ENCODE measurements at places on chromosomes 4 and X.

- peak; percentile 61 for DNase-seq
Observed at GRCh38 chrX:65528705-65529340, 5.8 kb downstream of the LAS1L start.

DNA sequence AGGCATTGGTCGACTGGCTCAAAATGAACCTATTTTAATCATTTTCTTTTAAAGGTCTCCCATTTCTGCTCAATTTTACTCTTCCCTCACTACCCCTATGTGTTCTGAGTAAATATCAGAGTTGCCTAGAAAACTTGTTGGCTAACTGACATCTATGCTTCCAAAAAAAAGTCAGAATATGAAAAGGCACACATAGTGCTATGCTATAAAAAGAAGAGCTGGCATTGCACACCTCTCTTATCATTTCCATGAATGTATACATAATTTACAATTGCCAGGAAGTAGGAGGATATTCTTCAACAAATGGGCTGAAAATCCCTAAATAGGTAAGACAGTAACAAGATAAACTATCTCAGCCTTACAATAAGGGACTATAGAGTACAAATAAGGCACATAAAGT, 70.2 kb downstream of the FRYL start:
- DNase-seq: no peak

- no peak for DNase-seq
Observed at GRCh38 chr4:95522682-95523530, 25.9 kb downstream of the UNC5C start.

DNA sequence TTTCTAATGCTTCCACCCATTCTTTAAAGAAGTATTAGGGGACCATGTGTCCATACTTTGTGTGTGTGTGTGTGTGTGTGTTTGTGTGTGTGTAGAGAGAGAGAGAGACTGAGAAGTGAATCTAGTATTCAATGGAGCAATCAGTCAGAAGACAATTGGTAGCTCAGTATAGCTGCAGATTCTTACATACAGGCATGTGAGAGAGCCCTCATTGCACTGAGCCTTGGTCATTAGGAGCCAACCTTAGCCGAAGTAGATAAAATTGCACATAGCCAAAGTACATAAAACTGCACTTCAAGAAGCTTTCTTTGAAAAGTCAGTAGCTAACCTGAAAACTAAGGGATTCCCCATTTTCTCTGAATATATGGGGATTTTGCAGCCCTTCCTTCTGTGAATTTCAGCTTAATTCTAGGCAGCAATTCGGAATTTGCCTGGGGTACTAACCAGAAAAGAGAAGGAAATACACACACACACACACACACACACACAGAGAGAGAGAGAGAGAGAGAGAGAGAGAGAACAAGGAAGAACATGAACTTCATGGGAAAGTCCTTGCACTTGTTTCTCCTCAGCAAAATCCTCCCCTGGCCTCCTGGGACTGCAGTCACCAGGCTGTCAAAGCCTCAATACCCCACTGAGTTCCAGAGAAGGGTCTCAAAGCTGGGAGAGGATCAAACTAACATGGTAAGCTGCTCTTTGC, 1.7 kb upstream of the PRDM8 start:
- no peak for DNase-seq

DNA sequence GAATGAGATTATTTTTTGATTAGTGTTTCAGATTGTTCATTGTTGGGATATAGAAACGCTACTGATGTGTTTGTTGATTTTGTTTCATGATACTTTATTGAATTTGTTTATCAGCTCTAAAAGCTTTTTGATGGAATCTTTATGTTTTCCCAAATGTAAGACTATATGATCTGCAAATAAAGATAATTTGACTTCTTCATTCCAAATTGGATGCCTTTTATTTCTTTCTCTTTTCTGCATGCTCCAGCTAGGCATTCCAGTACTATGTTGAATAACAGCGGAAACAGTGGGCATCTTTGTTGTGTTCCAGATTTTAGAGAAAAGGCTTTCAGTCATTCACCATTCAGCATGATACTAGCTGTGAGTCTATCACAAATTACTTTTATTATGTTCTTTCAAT, 21.8 kb downstream of the SPANXN4 start:
- DNase-seq: no peak

- no peak for DNase-seq
Observed at GRCh38 chr4:165516281-165516833, 137.5 kb downstream of the CPE start.

DNA sequence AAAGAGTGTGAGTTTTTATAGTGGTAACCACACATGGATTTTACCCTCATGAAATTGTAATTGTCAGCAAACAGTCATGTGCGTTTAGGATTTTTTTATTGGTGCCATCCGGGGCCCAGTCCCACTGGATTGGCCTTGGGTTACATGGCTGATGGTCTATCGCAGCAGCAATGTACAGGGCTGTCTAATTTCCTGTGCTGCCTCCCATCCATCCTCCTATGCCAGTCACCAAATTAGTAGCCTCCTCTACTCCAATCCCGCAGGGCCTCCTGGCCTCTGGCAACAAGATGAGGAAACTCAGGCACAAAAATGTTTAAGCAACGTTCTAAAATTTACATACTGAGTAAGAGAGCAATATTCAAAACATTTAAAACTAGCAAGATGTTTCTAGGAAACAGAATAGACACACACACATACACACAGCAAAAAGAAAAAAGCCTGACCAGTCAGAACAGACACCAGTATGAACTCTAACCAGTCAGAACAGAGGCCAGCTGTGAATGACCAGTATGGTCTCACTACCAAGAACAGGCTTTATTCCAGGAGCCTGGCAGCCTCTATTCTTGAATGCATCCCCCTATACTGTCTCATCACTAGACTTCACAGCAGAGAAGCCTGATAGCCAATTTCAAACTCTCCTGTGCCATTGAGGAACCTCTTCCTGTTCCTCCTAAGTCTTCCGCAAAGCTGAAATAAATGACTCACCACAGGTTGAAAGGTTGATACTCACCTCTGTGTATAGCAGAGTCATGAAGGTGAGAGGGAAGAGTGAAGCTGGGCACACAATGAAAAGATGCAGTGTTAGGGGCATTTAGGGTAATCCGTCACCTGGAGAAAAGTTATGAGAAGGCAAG, 42.6 kb downstream of the CHRNA9 start:
- DNase-seq: no peak

DNA sequence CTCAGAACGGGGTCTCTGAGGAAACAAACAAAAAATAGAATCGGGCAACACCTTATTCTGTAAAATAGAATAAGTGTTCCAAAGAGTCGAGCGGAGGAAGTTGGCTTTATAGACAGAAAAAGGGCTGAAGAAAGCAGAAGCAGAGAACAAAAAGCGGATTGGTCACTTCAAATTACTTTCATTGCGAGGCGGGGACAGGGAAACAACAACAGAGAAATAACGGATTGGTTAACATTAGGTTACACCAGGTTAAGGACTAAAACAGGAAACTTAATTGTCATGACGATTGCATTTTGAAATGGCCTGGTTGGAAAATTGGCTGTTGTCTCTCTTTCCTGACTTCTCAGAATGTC, 433 bp upstream of the COQ2 start:
- DNase-seq: peak; percentile 55

DNA sequence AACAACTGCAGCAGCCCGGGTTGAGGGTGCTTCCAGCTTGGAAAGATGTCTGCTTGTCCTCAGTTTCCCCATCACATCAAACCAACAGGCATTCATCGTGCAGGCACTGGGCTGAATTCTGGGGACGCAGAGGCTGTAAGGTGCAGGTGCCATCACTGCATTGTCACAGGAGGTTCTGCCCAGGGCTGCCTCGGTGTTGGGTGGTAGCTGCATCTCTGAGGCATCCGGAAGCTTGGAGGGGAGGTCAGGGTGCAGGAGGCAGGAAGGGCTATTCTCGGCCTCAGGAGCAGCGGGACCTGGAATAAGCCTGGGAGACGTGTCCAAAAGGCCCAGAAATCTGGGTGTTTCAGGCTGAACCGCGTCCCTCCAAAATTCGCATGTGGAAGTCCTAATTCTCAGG, 134.6 kb downstream of the HMX1 start:
- no peak for DNase-seq

DNA sequence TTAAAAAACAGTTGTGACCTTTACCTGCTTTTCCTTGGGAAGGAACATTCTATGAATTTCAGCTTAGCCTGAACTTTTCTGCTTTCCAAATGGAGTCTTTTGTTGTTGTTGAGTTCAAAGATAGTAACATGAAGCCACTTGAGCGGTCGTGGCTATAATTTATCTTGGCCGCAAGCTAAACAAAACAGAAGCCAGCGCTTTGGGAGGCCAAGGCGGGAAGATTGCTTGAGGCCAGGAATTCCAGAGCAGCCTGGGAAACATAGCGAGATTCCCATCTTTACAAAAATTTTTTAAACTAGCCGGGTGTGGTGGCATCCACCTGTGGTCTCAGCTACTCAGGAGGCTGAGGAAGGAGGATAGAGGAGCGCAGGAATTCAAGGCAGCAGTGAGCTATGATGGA, 29.9 kb downstream of the TKTL1 start:
- DNase-seq: no peak

DNA sequence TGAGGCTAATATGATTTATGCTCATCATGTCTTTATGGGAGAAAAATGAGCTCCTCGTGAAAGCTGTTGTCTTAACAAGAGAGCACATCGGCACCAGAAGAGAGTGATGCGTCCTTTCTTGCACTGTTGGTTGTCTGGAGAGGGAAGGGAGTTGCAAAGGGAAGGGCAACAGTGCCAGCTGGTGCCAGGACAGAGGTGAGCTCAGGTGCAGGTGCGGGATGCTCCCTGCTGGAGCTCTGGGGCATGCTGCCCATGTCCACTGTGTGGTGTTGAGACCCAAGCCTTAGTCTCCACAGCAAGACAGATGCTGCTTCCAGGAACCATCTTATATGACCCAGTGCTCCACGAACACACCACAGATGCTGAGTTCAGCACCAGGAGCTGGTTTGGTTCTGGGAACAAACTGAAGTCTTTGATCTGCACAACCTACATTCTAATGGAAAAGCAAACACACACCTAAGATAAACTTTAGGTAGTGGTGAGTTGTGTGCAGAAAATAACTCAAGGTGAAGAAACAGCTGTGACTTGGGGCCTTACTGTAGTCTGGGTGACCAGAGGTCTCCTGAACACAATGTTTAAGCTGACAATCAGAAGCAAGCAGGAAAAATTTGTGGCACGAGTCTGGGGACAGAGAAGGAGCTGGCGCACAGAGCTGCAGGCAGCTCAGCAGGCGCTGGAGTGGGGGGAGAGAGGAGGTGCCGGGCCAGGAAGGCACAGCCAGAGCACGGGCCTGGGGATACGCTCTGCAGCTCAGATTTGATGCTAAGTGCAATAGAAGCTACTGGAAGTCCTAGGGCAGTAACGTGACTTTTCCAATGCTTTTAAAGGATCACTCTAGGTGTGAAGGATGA, 73.2 kb downstream of the HAUS3 start:
- DNase-seq: no peak

GRCh38 chr4:99022566-99022965, 27.0 kb downstream of the METAP1 start:
- no peak for DNase-seq

GRCh38 chrX:68944211-68944610, 115.4 kb downstream of the EFNB1 start:
- no peak for DNase-seq

- no peak for DNase-seq
Observed at GRCh38 chr4:93710101-93710846, 118.3 kb upstream of the ATOH1 start.

- DNase-seq: no peak
Observed at GRCh38 chr4:149531861-149532260, 283.8 kb downstream of the IQCM start.

DNA sequence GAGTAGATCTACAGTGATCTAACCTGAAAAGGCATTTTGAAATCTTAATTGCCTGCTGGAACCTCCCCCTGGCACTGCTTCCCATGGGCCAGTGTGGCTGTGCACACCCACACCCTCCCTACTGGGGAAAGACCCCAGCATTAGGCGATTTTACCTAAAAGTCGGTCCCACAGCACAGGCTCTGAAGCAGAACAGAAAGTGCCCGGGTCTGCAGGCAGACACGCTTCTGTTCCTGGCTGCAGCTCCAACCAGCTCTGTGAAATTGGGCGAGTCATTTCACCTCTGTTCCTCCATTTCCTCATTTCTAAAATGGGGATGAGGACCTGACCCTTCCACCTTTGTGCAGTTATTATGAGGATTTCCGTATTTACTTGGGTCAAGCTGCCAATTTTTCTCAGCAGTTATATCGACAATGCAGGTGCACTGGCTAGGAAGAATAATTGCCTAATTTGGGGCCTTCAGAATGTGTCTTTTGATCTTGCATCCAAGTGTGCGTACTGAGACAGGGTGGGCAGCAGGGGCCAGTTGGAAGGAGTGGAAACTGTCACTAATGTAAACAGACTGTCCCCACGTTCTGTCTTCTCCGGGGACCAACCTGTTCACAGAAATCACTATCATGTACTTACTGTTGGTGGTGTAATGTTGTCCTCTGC, 7.1 kb downstream of the KLF3 start:
- DNase-seq: no peak

- DNase-seq: no peak
Observed at GRCh38 chrX:39956803-39957394, 140.9 kb downstream of the BCOR start.

GRCh38 chr4:86036736-86037135, 323.1 kb downstream of the MAPK10 start:
- DNase-seq: no peak

GRCh38 chrX:11346121-11346682, 53.0 kb downstream of the AMELX start:
- DNase-seq: no peak

GRCh38 chr4:157792716-157793115, 380.1 kb downstream of the GASK1B start:
- DNase-seq: no peak

All from activated CD4-positive, alpha-beta T cell treated with anti-CD3 and anti-CD28 coated beads, Interleukin-2, Interleukin-6, amounts not matched to agents 100 ng/mL and 50 ng/mL, durations not matched to agents 16 hours and 8 hours (primary cell).